ENCODE measurements at places on chromosomes 2 and 18.
A peak's percentile ranks its signal among the peaks of the same experiment; 100 is the strongest.

- DNase-seq: no peak
Observed at GRCh38 chr2:70977605-70978205, 725 bp upstream of the ANKRD53 start.

DNA sequence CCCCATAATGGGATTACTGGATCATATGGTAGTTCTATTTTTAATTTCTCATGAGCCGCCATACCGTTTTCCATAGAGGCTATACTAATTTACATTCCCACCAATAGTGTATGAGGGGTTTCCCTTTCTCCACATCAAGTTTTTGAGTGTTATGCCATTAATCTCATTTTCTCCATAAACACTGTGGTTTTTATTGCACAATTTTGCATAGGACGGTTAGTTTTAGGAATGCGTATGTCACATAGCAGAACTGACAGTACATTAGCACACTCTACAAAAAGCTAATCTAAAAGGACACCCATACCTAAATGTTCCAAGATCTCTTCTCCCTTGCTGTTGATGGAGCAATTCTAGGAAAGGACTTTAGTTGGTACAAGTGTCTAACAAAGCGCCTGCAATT lies 32.5 kb downstream of the DARS1 start:
- DNase-seq: no peak

GRCh38 chr2:6866275-6866671 lies 566 bp upstream of the CMPK2 start:
- no peak for DNase-seq

GRCh38 chr2:101205521-101206479 lies 46.9 kb upstream of the CNOT11 start:
- DNase-seq: no peak

DNA sequence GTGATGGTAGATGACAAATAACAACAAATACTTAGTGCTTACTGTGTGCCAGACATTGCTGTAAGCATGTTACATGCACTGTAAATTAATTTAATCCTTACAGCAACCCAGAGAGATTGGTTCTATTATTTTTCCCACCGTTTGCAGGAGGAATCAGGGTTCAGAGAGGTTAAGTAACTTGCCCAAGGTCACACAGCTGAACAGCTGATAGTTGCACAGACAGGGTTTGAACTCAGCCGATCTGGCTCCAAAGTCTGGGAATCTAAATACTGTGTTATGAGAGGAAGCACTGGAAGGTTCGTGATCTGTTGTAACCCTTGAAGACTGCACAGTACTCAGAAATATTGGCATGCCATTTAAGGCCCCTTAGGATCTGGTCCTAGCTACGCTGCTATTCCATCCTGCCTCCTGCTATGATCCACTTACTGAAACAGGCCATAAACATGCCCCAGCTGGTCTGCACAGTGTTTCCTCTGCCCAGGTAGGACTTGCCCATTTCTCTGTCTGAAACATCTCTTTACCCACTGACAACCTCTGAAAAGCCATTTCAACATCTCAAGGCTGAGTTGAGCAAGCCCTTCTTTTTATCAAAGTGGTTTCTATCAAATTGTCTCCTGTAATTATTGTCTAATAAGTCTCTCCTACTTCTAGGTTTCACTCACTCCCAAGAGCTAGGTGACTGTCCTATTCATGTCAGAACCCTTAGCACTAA lies 40.4 kb upstream of the MRPL33 start:
- DNase-seq: no peak

GRCh38 chr2:224882291-224883171 lies 159.7 kb downstream of the DOCK10 start:
- no peak for DNase-seq

- no peak for DNase-seq
Observed at GRCh38 chr2:192195548-192196418, 1.1 kb upstream of the TMEFF2 start.

DNA sequence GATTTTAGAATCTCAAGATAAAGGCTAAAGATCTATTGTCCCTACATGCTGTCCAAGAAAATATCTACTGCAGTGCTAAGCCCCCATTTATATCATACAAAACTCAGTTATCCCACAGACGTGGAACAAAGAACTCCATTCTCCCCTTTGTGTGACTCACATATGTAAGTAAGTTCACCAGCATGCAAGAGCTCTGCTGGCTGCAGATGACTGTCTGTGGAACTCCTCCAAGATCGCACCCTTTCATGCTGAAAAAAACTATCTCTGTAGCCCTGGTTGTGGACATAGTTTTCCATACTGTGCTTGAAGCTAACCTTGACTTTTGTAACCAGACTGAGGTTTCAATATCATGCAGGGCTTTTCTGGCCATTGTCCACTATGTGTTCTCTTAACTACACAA lies 207.1 kb downstream of the ZNF521 start:
- DNase-seq: no peak

DNA sequence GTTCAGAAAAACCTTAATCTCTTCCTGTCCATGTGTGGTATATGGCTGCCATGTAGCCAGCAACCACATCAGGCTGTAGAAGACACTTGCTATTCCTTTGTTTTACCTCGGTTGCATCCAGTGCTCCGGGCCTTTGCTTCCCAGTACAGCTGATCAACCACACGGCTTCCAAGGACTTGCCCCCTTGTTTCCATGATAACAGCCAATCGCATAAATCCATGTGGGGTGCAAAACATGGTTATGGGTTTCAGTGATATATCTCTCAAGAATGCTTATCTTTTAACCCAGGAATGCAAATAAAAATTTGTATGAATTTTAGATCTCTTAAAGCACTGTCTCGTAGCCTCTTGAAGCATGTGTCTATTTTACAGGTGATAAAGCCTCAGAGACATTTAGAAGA lies 118.3 kb downstream of the MGAT5 start:
- no peak for DNase-seq

DNA sequence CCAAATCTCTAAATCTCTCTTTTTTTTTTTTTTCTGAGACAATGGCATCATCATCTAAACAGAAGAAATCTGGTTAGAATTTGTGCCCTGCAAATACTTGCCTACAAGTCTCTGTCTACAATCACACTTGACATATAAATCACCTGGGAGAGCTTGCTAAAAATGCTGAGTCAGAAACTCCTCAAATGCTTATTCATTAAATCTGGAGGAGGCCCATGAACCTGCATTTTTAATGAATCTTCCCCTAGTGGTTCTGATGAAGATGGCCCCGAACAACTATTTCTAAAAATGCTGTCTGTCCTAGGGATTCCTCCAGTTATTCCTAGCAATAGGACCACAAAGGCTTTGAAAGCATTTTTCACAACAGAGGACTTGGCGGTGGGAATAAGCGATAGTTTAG lies 1.6 kb upstream of the CSRNP3 start:
- no peak for DNase-seq

DNA sequence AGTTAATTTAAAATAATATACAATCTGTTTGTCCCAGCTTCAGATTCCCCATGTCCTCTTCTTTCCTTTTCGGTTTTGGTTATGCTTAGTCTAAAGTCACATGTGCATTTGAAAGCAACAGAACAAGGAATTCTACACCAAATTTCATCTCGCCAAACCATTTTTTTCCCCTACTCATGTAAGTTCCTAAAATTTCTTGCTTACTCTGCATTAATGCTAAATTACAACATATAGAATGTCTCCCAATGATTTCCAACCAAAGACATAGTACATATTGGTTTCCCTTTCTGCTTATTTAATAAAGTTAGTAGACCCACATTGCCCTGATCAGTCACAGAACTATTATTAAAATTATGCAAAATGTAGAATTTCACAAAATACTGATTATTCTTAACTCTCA lies 212.3 kb downstream of the ARHGAP15 start:
- DNase-seq: no peak

- DNase-seq: no peak
Observed at GRCh38 chr2:138814123-138814898, 34.1 kb upstream of the NXPH2 start.

GRCh38 chr2:150167711-150168110 lies 319.8 kb downstream of the RND3 start:
- DNase-seq: no peak

- peak; percentile 89 for DNase-seq
Observed at GRCh38 chr2:119366649-119367471, at the start of the genes C2orf76 and DBI. C2orf76 (minus strand) TSS chr2:119366834; CDS start chr2:119339959, 26,875 bp downstream. DBI (plus strand) TSS chr2:119366977; CDS start chr2:119367052, 75 bp downstream.

GRCh38 chr2:147468349-147468748 lies 376.5 kb upstream of the ACVR2A start:
- DNase-seq: no peak

DNA sequence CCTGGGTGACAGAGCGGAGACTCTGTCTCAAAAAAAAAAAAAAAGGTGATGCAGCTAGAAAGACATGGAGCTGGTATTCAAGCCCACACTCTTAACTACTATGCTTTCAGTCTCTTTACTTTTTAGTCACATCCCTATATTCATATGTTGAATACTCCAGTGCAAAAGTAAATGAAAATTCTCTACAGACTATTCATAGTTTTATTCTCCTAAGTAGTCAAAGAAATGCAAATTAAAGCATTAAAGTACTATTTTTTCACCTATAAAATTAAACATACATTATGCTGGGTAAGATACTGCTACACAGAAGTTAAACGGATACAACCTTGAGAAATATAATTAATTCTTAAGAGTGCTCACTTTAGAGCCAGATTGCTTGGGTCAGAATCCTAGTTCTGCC lies 7.6 kb downstream of the CUL3 start:
- no peak for DNase-seq

All from stimulated activated CD8-positive, alpha-beta memory T cell treated with anti-CD3 and anti-CD28 coated beads, Interleukin-12 subunit alpha, Interleukin-12 subunit beta, amount 100 ng/mL, for 4 hours (primary cell).